ENCODE measurements at places on chromosomes 3 and 15. TPM values are rescaled to one million over a fixed set of nuclear protein-coding genes. Genes with fewer than 3 reads are reported as not detected.

The ESYT3 gene
- total RNA-seq, result not detected

The SRGAP3 gene
- total RNA-seq, result 0.33 TPM

The RTP1 gene
- total RNA-seq, result not detected

The SLC2A2 gene
- not detected for total RNA-seq

The CPEB1 gene
- total RNA-seq, result 0.21 TPM

GRCh38 chr3:155323063-155323666, 29.7 kb upstream of the STRIT1 start:
- no peak overlapping the region for H3K4me3 ChIP-seq
- no peak for DNase-seq
- no peaks in the 10 kb centered on the region for H3K27me3 ChIP-seq
- no peak overlapping the region for H3K27ac ChIP-seq
